ENCODE measurements at places on chromosomes 4 and X.

DNA sequence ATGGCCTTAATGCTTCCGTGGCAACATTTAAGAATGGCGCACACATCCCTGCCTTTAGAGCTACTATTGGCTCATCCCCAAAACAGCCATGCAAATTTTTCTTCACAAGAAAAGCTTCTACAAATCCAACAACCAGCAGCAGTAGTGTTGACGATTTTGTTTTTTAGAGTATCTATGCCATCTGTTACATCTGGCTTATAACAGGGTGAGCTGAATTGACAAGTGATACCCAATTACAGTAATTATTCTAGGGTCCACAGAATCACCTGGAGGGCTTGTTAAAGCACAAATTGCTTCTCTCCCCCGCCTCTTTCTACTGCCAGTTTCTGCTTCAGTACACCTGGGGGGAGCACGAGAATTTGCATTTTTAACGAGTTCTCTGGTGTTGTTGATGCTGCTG lies 34.1 kb downstream of the DCHS2 start:
- no peak for DNase-seq

- DNase-seq = no peak
These were observed 270.9 kb downstream of the SPRY1 start for GRCh38 chr4:123667496-123667895.

DNA sequence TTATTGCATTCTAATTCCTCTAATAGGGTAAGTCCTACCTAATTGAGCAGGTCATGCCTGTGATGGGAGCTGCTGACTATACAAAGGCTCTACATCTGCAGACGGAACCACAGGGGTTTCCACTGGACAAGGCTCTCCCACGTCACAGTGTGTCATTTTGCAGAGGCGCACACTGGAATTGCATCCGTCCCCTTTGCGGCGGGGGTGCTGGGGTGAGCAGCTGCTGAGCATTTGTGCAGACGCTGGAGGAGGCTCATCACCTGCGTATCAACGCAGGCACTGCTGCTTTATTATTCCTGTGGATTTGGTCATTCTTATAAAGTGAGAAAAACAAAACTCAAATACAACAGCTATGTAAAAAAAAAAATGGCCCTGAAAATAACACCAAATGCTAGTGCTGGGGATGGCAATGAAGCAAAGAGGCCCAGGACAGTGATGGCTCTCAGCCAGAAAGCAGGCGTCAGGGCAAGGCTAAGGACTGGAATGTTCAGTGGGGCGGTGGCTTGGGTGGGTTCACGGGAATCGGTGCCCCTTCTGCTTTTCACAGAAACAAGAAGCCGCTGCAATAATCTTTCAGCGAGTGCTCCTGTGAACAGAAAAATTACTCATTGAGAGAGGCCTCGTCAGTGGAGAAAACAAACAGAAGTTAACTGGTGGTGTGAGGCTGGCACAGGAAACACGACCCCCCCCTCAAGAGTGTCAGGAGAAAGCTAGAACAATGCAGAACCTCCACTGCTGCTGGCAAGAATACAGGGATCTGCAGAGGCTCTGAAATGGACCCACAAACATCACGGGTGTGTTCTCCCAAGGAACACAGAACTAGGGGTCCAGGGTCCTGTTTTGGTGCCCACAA lies 67.8 kb downstream of the GATB start:
- DNase-seq = no peak

DNA sequence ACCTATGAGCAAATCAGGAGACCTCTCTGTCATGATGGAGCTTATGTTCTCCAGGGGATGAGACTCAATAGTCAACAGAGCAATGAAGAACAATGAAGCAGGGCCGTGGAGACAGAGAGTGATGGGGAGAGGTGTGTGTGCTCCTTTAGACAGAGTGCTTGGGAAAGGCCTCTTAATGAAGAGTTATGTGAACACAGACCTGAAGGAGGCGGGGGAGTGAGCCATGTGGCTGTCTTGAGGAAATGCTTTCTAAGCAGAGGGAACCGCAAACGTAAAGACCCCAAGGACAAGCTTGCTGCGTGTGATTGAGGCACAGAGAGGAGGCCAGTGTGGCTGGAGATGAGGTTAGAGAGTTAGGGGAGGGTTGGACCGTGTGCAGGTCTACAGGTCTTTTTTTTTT lies 53.1 kb downstream of the CHRNA9 start:
- no peak for DNase-seq

- DNase-seq = no peak
These were observed 139.2 kb downstream of the LINC00632 start for GRCh38 chrX:140848800-140849199.

DNA sequence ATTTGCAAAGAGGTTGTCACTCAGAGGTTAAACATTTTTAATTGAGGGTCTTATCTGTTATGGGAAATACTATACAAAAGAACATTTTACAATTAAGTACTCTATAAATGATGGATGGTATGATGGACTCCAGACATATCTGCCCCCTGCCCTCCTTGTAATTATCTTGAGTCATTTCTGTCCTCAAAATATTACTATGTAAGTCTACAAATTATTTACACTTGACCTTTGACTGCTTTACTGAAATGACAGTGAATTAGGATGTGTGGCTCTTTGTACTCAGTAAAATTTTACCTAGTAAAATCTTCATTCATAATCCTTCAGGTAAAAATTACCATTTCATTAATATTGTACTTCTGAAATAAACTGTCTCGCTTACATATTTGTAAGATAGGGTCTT lies 46.5 kb downstream of the USP9X start:
- DNase-seq = no peak

- no peak for DNase-seq
These were observed 575 bp downstream of the SLC25A6 start for GRCh38 chrX:1391370-1391706.

- DNase-seq = no peak
These were observed 36.8 kb downstream of the LRP2BP start for GRCh38 chr4:185358959-185359358.

- no peak for DNase-seq
These were observed 47.2 kb downstream of the DMP1 start for GRCh38 chr4:87697272-87697671.

DNA sequence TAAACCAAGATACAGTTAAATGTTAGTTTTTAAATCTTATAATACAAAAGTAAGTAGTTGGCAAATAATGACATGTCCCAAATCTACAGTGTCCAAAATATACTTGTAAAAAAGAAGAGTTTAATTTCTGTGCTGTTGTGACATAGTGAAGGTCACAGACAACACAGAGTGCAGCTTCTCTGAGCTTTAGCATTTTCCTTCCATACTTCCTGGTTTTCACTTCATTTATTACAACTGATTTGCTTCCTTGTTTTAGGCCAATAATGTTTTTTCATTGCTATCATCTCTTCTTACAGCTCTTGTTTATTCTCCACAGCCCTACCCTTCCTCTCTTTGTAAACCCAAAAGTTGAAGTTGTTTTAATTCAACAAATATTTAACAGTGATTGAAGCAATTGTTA lies 132.4 kb upstream of the TET2 start:
- no peak for DNase-seq

DNA sequence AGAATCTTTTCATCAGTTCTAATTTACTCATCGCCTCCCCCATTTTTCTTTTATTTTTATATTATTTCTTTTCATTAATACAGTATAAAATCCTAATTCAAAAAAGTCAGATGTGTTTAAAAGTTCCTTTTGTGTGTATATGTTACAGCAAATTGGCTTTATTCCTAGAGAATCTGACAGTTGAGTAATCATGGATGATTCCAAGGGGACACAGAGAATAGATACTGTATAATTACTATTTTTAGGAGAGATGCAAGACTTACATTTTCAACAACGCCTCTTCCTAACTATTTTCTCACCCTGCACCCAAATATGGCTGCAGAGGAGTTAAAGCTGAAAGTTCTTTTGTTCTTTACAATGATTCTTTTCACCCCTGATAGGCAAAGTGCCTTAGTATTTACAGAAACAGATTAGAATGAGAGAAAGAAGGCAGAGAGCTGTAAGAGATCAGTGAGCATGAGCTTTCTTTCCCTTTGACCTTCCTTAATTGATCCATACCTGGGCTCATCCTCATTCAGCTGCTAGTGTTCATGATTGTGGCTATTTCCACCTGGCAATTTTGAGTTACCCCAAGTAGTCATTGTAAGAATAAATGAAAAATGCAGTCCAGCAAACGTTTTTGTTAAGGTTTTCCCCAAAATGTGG lies 210.8 kb downstream of the SLC4A4 start:
- no peak for DNase-seq

GRCh38 chrX:47596256-47596655 lies 14.0 kb downstream of the TIMP1 start:
- DNase-seq = no peak

- no peak for DNase-seq
These were observed 91.8 kb downstream of the SHISA3 start for GRCh38 chr4:42489095-42489494.

- DNase-seq = no peak
These were observed 103.9 kb downstream of the PDS5A start for GRCh38 chr4:39873823-39874222.

DNA sequence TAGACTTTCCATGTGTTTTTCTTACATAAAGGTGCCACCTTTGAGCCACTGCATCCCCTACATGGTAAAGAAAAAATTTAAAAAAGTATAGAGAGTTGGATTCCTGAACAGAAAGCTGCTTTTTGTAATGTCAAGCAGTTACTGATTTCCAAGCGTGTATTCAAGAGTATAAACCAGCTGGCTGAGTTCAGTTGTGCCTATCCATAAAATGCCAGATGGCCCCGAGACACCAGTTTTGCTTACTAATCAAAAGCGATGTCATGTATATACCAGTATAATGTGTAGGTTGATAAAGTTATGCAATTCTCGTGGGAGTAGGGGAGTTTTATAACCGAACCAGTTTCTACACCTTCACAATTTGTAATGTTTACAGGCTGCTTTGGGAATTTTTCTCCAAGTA lies 26.2 kb upstream of the PNPLA4 start:
- DNase-seq = no peak

DNA sequence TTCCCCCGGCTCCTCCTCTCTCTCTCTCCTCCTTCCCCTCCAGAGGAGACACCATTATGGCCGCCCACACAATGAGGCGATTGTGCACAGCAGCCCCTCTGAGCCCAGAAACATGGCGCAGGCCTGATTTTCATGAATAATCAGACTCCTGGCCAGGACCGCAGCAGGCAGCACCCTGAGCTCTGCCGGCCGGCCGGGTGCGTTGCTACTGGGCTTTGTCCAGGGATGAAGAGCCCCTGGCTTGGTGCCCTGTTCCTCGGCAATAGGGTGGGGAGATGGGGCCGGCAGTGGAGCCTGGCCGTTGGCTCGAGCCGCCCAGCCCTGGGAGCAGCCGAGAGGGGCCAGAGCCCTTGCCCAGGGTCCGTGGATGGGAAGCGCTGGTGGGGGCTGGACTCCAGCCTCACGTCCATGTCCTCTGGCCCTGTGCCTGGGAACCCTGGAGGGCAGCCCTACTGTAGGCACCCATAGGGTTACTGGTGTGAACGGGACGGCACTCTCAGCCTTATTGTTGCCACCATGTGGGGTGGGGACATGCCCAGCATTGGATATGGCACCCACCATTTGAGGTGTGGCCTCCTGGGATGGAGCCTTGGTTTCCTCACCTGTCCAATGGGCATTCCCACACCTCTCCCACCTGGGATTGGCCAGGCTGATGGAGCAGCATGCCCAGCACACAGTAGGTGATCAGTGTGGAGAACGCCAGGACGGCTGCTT lies 103.0 kb downstream of the SORCS2 start:
- no peak for DNase-seq

- no peak for DNase-seq
These were observed 930.9 kb downstream of the ADGRL3 start for GRCh38 chr4:62131049-62131448.

GRCh38 chr4:15884666-15885065 lies 53.9 kb downstream of the FGFBP1 start:
- DNase-seq = no peak
